ENCODE measurements at places on chromosomes 11 and 22.

DNA sequence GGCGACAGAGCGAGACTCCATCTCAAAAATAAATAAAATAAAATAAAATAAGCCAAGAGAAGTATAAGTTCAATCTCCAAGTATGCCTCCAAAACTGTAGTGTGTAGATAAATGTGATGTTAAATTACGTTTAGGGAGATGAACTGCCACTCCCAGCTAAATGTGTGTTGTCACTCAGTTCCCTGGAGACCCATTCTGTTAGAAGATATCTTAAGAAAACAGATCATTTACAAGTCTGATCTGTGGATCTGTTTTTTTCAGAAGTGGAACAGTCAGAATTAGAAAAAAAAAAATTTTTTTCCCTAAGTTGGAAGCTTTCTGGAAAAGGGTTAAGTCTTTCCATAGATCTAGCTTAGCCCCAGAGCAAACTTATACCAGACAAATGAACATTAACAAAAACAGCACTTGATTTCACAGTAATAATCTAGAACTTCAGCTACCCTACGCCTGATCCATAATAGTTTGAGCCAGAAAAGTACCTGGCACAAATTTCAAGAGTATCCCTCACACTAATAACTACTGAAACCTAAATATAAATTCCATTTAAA is 18.2 kb downstream of the CELF1 start:
- no peak for DNase-seq

GRCh38 chr11:66887526-66887925 is 30.7 kb downstream of the LRFN4 start:
- no peak for DNase-seq

DNA sequence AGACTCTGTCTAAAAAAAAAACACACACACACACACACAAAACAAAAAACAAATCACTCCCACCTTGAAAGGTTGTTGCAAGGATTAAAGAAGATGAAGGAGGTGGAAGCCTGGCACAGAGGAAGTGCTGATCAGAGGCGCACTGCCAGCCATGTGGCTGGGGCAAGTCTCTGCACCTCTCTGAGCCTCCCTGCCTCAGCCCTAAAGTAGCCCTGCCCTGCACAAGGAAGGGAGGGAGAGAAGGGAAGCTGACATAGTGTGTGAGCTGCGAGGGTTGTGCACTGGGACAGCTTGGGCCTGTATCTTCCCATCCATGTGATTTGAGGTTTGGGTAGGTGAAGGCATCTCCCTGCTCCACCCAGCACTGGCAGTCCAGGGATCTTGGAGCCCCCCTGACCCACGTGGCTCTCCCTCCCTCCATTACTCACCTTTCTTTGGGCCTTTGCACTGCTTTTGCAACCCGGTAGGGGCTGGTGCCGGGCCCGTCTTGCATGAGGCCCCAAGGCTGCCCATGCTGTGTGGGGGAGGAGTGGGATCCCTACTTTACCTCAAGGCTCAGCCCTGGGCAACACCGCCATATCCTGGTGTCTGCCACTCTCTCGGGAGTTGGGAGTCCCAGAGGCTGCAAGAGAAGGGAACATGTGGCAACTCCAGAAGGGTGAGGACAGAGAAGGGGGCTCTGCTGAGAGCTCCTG is 30.5 kb downstream of the IFT27 start:
- no peak for DNase-seq

GRCh38 chr11:117855912-117856651 is 20.4 kb downstream of the FXYD6 start:
- DNase-seq = no peak

DNA sequence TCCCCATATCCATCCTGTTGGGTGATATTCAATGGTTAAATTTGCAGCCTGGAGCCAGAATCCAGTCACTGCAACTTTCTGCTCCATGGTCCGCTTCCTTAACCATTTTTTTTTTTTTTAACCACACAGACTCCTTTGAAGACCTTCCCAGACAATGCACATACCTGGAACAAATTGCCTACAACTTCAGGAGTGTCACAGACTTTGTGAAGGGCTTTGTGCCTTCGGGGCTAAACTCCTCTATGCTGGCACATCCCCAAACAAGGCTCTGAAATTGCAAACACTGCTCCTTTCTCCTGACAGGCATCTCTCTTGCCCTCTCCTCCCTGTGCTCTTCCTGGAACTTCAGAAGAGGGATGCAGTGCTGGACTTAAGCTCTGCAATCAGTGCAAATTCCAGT is 40.6 kb downstream of the TENM4 start:
- no peak for DNase-seq

DNA sequence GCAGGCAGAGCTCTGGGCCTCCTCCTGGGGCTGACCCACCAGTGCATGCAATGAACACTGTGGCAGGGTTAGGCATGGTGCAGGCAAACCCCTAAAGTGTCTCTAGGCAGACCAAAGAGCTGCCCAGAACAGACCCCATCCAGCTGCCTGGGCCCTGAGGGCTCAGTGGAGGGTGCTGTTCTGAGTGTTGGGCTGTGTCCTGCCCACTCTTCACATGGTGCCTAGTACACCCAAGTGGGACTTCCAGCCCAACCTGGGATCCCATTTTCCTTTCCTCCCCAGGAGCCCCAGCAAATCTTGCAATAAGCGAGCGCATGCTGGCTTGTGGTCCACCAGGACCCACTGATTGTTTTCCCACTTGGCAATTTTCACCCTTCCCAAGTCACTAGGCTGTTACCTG is 26.4 kb downstream of the ARVCF start:
- DNase-seq = no peak

GRCh38 chr11:44828296-44828695 is 101.5 kb downstream of the TSPAN18 start:
- DNase-seq = no peak

- DNase-seq = no peak
Measured at GRCh38 chr11:86346513-86346912, 28.2 kb upstream of the CCDC81 start.

- no peak for DNase-seq
Measured at GRCh38 chr11:3635641-3636375, 6.0 kb downstream of the ART5 start.

DNA sequence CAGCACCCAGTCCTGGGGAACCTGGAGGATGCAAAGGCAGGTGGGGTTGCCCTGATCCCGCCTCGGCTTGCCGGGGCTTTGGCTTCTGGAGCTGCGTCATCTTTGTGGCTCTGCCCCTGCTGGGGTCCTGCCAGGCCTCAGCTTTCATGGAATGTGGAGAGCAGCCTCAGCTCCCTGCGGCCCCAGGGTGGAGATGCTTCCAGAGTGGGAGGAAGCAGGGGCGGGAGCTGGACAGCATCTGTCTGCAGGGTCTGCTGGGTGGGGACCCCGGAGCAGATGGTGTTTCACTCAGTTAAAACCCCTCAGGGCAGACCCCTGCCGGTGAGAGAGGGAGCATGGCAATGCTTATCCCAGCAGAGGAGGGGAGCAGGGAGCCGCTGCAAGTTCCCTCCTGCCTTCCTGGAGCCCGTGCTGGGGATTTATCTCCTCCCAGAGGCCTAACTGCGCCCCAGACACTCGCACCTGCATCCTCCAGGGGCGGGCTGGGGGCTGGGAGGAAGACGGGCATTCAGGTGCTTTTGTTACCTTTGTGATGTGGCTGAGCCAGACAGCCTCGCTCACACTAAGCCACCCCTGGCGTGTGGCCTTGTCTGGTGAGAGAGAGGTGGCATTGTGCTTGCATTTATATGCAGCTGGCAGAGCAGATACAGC is 15.7 kb downstream of the GRIK4 start:
- DNase-seq = peak; percentile 17

DNA sequence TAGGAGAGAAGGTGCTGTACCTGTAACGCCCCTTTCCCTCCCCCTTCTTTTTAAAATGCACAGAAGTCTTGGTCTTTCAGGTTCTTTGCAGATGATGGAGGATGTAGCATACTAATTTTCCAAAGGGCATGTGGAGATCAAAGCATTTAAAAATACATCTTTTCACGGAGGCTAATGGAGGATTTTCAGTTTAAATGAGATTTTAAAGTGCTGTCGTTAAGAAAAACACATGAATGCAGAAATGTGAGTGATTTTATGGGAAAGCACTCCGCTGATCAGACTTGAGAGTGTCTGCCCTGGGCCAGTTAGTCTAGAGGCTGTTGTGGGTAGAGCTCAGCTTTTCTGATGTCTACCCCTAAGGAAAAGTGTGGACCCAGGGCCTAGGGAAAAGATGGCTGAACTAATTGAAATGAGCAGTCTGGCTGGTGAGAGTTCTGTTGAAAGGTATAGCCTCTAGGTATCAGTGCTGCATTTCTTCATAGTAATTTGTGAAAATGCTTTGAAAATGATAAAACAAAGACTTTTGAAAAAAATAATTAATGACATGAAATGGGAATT is 2.5 kb downstream of the AMOTL1 start:
- DNase-seq = no peak

DNA sequence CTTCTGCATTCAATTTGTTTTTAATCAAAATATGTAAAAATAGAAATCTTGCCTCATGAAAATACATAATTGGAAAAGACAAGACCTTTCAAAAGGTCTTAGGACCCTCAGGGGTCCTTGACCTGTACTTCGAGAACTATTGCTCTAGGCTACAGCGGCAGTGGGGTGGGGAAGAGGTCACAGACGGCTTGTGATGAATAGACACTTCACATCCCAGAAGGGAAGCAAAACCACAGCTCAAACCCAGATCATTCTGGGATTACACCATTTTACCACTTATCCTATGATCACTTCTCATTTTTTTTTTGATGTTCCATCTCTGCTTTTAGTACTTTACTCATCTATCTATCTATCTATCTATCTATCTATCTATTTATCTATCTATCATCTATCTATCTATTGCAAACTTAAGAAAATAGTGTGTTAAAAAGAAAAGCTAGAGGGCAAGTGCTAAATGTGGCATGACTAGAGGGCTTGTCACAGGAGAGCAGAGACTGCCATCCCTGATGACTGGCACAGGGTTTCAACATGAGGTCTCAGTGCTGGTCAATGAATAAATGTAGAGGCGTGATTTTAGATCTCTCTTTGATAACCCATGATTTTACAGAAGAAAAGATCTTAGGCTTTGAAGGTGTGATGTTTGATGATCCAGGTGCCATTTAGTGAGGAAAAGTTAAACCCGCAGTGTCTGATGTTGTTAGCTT is 37.1 kb downstream of the RNF141 start:
- no peak for DNase-seq

DNA sequence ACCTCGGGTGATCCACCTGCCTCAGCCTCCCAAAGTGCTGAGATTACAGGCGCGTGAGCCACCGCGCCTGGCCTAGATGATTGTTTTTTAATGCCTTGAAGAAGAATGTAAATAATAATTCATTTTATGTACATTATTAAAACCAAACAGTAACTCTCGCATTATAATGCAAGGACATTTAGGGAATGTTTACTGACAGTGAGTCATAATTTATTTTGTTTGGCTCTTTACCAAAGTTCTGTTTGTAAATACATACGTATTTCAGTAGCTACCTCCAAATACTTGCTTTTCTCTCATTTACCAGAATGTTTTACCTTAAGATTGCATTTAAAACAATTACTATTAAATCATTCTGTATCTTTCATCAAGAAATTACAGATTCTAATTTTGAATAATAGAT is 3.0 kb downstream of the RAB39A start:
- DNase-seq = no peak

GRCh38 chr11:63917692-63918506 is 935 bp upstream of the RCOR2 start:
- DNase-seq = peak; percentile 50

DNA sequence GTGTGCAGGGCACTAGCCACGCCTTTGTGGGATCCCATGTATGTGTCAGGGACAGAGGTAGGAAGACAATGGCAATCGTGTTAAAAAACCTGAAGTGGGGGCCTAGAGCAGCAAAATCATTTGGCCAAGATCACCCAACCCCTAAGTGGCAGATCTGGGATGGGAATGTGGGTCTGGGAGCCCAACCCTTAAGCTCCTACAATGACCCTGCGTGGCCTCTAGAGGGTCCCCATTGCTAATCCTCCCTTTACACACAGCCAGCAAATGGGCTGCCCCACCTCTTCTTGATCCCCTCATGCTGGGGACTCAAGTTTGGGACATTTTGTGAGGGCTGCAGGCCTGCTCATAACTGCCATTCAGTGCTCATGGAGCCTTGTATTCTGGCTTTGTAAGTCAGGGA is 73.2 kb upstream of the SUSD2 start:
- DNase-seq = no peak

DNA sequence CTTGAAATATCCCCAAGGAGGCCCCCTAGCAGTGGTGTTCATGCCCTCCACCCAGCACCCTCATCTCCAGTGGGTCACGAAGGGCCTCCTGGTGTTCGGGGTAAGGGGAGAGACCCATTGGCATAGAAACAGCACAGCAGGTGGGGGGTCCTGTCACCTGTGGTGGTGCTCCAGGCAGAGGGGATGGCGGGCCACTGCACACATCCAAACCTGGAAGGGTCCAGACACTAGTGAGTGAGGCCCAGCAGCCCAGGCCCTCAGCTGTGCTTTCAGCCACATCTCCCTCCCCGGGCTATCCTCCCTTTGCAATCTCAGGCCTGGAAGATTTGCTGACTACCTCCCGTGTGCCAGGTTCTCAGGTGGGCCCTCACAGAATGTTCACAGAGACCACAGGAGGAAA is 59.4 kb upstream of the LYVE1 start:
- DNase-seq = no peak

- no peak for DNase-seq
Measured at GRCh38 chr11:111421251-111421650, 42.2 kb upstream of the POU2AF1 start.

GRCh38 chr11:43582863-43583462 is 97.6 kb upstream of the HSD17B12 start:
- no peak for DNase-seq

- DNase-seq = peak; percentile 96
Measured at GRCh38 chr11:6612213-6613041, at the start of gene TAF10. Gene TAF10, minus strand, starts transcription at chr11:6612216. Its CDS starts 27 bp downstream, at chr11:6612189.

DNA sequence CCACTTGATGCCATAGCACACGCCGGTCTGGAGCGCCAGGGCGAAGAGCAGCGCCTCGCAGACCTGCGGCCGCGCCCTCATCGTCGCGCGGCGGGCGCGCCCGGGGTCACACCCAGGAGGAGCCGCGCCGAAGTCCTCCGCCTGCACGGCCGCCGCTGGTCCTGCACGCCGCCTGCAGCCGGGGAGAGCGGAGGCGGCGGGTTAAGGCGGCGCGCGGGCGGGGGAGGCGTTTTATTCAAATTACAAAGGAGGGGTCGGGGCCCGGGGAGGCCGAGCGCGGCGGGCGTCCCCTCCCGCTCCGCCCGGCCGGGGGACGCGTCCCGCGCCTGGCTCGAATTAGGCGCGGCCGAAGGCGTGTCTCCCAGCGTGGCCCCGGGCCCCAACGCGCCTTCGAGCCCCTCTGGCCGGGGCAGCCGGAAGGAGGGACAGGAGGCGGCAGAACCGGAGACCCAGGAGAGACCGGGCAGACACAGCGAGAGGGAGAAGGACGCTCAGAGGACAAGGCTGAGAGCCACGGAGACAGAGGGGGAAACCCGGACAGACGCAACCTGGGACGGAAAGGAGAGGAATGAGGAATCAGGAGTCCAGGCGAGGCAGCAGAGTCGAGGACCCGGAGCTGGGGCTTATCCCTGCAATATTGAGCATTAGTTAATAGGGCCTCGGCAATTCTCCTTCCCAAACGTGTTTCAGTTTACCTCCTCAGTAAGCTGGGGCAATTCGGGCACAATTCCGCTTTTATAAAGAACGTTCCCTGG is at the start of gene WNT11:
TSS of gene WNT11 (minus strand) at position 176 of the 755 bp plus-strand sequence. CDS start at position 81, 95 bp downstream.
- DNase-seq = peak; percentile 12

- peak; percentile 34 for DNase-seq
Measured at GRCh38 chr11:68840661-68841653, 759 bp downstream of the CPT1A start.

GRCh38 chr11:61390161-61390560 is 2.2 kb upstream of the TMEM216 start:
- DNase-seq = no peak

- DNase-seq = no peak
Measured at GRCh38 chr11:134724106-134724778, 312.2 kb upstream of the B3GAT1 start.
